ENCODE measurements at places on chromosomes 4 and X.

DNA sequence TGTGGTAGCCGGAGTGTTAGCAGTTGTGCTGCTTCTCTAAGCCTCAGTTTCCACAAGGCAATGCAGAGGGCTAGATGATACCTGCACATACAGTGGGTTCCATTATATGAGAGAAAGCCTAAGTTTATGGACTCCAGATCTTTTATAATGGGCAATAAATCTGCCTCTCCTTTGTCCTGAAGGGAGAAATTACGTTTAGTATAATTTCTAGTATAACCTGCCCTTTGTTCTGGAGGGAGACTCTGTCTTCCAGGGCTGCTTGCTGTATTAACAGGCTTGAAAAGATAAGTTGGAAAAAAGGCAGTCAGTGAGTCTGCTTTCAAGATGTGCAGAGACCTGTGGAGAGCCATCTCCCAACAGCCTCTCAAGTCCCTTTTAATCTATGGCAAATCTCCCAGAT is 42.8 kb downstream of the ZNF81 start:
- DNase-seq = no peak

DNA sequence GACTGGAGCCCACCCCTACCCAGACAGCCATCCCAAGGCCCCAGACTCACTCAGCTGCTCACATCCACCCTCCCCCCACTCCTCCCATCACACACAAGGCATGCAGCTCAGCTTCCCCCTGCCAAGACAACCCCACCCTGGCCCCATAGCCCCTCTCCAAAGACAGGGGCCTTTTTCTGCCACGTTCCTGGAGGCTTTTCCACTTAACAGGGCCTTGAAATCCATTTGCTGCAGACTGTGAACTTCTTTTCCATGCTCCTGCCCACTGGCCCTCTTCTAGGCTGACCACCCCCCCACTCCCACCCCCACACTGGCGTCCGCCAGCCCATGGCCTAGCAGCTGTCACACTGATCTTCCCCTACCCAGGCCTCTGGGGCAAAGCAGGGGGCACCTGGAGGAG is 76.0 kb downstream of the PJA1 start:
- no peak for DNase-seq

GRCh38 chrX:134933248-134933647 is 57.5 kb upstream of the SMIM10 start:
- no peak for DNase-seq

GRCh38 chr4:27714073-27714472 is 853.4 kb downstream of the STIM2 start:
- DNase-seq = no peak

- DNase-seq = no peak
These were observed 171.2 kb downstream of the TMA16 start for GRCh38 chr4:163665521-163666331.

- DNase-seq = no peak
These were observed 22.8 kb downstream of the GABRB1 start for GRCh38 chr4:47054130-47054529.

DNA sequence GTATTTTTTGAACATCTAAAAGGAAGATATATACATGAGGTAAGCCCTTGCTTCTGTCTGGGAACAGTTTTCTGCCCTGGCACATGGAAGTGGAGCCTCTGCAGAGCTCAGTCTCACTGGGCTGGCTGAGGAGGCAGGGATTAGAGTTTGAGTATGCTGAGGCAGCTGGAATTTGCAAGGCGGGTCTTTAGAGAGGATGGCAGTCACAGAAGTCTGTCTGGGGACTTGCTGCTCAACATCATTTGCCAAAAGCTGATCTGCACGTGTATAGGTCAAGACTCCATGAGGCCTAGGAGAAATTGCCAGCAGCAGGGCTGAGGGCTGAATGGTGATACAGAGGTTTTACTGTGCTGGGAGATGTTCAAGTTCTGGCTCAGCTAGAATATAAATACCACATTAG is 163.6 kb upstream of the ANK2 start:
- DNase-seq = no peak

DNA sequence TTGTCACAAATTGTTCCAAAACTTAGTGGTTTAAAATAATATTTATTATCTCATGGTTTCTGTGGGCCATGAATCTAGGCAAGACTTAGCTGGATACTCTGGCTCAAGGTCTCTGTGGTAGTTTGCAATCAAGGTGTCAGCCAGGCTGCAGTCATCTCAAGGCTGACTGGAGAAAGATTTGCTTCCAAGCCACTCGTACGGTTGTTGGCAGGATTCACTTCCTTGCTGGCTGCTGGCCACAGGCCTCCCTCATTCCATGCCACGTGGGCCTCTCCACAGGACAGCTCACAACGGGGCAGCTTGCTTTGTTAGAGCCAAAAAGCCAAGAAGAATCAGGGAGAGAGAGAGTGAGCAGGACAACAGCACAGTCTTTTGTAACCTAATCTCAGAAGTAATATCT is 101.4 kb downstream of the WWC2 start:
- DNase-seq = no peak

- peak; percentile 3 for DNase-seq
These were observed 74.3 kb upstream of the MSANTD1 start for GRCh38 chr4:3174371-3175338.

DNA sequence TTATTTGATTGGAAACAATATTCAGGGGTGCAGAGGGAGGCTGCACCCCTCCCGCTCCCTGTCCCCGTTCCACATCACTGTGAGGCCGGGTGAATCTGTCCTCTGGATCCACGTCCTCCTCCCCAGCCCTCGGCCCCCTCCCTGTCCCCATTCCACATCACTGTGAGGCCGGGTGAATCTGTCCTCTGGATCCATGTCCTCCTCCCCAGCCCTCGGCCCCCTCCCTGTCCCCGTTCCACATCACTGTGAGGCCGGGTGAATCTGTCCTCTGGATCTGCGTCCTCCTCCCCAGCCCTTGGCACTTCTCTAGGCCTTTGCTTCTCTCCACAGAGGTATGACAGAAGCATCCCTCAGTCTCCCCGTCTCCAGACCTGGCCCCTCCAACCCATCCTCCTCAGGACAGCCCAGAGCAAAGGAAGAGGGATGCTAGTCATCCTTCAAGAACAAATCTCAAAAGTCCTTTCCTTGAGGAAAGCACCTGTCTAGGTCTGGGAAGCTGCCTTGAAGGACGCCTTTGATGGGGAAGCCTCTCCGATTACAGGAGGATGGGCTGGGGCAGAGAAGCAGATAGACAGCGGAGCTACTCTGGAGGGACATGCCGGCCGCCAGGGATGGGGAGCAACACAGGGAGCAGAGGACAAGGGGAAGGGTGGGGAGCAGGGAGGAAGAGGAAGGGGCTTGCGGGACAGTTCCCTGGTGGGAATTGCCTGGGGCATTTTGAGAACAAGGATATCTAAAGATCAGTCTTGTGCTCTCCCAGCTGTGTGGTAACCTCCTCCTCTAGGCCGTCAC is 10.8 kb upstream of the AFAP1 start:
- DNase-seq = no peak

DNA sequence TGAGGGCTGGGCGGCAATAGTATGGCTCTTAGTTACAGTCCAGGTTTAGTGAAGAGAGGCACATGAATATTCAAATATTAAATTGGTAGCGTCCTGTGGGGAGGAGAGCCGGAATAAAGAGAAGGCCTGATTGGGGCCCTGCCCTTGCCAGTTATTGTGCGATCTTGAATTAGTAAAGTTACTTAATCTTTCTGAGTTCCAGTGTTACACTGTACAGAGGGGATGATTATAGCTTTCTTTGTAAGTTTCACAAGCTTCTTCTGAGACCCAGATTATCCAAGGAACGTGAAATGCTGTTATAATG is 1.2 kb downstream of the METAP1 start:
- no peak for DNase-seq

- no peak for DNase-seq
These were observed 374.3 kb downstream of the IQCM start for GRCh38 chr4:149441338-149441737.

GRCh38 chr4:176302283-176303275 is 17.2 kb upstream of the SPCS3 start:
- DNase-seq = no peak

DNA sequence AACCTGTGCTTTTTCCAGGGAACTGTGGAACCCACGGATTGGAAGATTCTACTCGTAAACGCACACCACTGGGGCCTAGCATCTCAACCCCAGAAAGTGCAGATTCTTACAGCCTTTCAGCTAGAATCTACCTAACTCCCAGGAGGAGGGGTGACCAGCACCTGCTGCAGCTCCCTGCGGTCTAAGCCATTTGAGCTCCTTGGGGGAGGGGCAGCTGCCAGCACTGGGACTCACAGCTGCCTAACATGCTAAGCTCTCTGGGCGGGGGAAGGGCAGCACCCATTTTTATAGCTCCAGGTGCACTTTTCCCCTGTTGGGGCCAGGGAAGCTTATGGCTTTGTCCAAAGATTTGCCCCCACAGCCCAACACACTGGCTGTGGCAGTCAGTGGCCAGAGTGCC is 595.7 kb upstream of the EPHA5 start:
- DNase-seq = no peak

- no peak for DNase-seq
These were observed 202.6 kb upstream of the BCOR start for GRCh38 chrX:40300286-40300890.

GRCh38 chr4:11259837-11260236 is 168.9 kb downstream of the HS3ST1 start:
- no peak for DNase-seq
